ENCODE measurements at places on chromosomes 6 and 20.
A peak's percentile ranks its signal among the peaks of the same experiment; 100 is the strongest.

DNA sequence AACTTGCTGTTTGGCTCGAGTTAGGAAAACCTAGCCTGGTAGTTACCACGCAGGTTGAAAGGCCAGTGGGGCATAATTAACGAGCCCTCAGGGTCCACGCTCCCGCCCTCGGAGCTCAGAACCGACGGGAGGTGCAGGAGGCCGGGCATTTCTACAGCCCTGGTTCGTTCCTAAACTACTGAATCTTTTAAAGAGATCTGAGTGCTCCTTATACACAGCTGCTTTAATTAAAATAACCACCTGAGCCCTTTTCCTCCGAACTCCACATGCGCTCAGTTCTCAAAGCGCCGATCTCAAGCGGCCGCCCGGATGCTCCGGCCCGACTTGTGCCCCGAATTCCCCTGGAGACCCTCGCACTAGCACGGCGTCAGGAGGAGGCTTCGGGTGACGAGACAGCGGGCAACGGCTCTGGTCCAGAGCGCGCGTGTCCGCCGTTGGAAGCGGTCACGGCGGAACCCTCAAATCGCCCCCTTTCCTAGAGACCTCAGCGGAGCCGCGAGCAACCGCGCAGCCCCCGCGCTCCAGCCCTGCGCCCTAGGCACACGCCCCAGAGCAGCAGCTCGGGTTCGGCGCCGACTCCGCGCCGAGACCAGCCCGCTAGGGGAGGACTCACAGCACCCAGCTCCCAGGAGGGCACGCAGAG lies 397 bp downstream of the WDR27 start:
- H3K36me3 ChIP-seq = 0 out of 2 replicates have a peak, but pooled peaks cover 1% of the 10 kb centered on the region
- peaks cover 45% of the 10 kb centered on the region for H3K4me1 ChIP-seq
- H3K27me3 ChIP-seq = no peaks in the 10 kb centered on the region
- peak overlapping the region; percentile 93 for H3K27ac ChIP-seq
- no peak for DNase-seq

GRCh38 chr6:157967486-157967885 lies 14.2 kb upstream of the SYNJ2 start:
- H3K36me3 ChIP-seq = no peaks in the 10 kb centered on the region
- peaks cover 35% of the 10 kb centered on the region for H3K4me1 ChIP-seq
- no peak overlapping the region for H3K27ac ChIP-seq
- H3K4me3 ChIP-seq = no peak overlapping the region

- H3K36me3 ChIP-seq = no peaks in the 10 kb centered on the region
- no peak overlapping the region for H3K27ac ChIP-seq
- H3K27me3 ChIP-seq = no peaks in the 10 kb centered on the region
Measured at GRCh38 chr6:107353773-107354382, 105.5 kb downstream of the PDSS2 start.

- no peaks in the 10 kb centered on the region for H3K36me3 ChIP-seq
- H3K27ac ChIP-seq = no peak overlapping the region
- peaks cover 8% of the 10 kb centered on the region for H3K27me3 ChIP-seq
Measured at GRCh38 chr20:62114894-62115293, 7.4 kb upstream of the LSM14B start.

DNA sequence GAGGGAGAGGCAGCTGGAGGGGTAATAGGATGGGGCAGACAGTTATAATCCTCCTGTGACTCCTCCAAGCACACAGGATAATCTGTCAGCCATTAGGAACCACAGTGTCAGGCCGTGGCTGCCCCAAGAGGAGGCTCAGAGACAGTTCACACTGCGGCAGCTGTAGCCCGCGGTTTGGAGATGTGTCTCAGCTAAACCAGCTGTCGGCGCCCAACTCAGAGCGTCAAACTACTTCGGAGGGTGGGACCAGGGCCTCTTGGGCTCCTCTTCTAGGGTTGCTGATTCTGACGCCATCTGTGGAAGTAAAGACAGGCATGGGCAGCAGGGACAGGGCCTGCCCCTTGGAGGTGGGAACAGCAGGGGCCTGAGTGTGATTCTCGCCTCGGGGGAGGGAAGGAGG lies 309.8 kb downstream of the CDC5L start:
- H3K36me3 ChIP-seq = no peaks in the 10 kb centered on the region
- no peak for DNase-seq
- no peaks in the 10 kb centered on the region for H3K27me3 ChIP-seq
- H3K4me3 ChIP-seq = no peak overlapping the region
- H3K4me1 ChIP-seq = peaks cover 19% of the 10 kb centered on the region
- no peak overlapping the region for H3K27ac ChIP-seq

GRCh38 chr6:146363838-146364607 lies 179.6 kb upstream of the RAB32 start:
- H3K4me3 ChIP-seq = no peak overlapping the region
- no peaks in the 10 kb centered on the region for H3K4me1 ChIP-seq

GRCh38 chr6:13648850-13649249 lies 33.7 kb downstream of the NOL7 start:
- H3K4me1 ChIP-seq = no peaks in the 10 kb centered on the region
- no peak overlapping the region for H3K27ac ChIP-seq
- H3K36me3 ChIP-seq = no peaks in the 10 kb centered on the region
- H3K4me3 ChIP-seq = no peak overlapping the region

GRCh38 chr6:150143516-150144293 lies 861 bp downstream of the PPP1R14C start:
- H3K4me3 ChIP-seq = no peak overlapping the region
- H3K36me3 ChIP-seq = no peaks in the 10 kb centered on the region
- no peak overlapping the region for H3K27ac ChIP-seq
- H3K27me3 ChIP-seq = peaks cover 4% of the 10 kb centered on the region
- H3K4me1 ChIP-seq = no peaks in the 10 kb centered on the region

DNA sequence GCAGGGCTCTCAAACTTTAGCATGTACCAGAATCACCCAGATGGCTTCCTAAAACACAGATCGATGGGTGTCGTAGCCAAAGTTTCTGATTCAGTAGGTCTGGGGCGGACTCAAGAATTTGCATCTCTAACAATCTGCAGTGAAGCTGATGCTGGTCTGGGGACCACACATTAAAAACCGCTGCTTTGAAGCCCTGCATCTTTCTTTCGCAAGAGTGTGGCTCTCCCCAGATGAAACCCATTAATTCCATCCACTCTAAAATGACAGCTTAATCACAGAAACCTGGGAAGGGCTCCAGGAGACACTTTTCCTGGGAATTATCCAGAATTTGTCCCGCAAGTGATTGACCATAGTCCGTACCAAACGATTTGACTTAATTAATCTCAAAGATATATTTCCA lies 319.8 kb upstream of the PLCB4 start:
- H3K36me3 ChIP-seq = peaks cover 11% of the 10 kb centered on the region
- H3K4me1 ChIP-seq = peaks cover 6% of the 10 kb centered on the region
- DNase-seq = no peak
- no peak overlapping the region for H3K27ac ChIP-seq
- no peak overlapping the region for H3K4me3 ChIP-seq
- H3K27me3 ChIP-seq = no peaks in the 10 kb centered on the region

- H3K4me3 ChIP-seq = no peak overlapping the region
- H3K4me1 ChIP-seq = no peaks in the 10 kb centered on the region
- H3K27me3 ChIP-seq = no peaks in the 10 kb centered on the region
- H3K36me3 ChIP-seq = no peaks in the 10 kb centered on the region
Measured at GRCh38 chr6:8670792-8671191, 235.4 kb upstream of the SLC35B3 start.

DNA sequence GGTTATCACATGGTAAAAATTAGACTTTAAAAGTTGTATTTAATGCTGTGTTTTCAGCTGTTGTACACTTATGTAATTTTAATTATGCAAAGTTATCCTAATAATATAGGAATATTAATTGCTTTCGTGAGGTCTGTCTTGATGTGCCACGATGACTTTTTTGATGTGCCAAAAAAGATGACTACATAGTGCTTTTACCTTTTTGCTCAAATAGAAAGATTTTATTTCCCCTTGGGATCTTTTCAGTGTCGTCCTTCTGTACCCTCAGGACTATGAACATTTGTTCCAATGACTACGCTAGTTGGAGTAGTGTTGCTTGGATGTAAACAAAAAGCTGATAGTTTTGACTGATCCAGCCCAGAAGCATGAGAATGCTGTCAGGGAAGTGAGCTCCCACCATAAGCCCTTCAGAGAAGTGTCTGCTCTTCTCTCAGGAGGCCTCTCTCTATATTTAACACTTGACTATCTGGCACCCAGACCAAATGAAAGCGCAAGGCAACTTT lies 1.2 kb upstream of the CD164 start:
- no peaks in the 10 kb centered on the region for H3K27me3 ChIP-seq
- H3K4me3 ChIP-seq = peak overlapping the region; percentile 99
- DNase-seq = peak; percentile 13

Measured in HepG2 (cell line).